ENCODE measurements at places on chromosomes 4 and X. TPM values are rescaled to one million over a fixed set of nuclear protein-coding genes. Genes with fewer than 3 reads are reported as not detected.

DNA sequence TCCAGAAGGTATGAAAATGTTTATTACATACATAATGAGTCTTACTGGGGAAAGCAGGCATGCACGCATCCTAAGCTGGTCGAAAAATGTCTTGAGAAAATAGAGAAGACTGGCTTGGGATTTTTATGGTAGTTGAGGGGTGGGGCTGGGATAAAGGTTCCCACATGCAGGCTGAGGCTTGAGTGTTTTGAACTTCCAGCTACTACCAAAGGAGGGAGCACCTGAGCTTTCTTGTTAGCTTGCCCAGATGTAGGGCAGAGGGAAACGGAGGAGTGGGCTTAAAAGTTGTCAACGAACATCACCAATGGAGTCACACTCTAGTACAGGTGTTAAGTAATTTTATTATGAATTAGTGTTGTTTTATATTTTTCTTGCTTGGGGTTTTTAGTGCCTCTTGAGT is 39.6 kb upstream of the SRPX start:
- no peak for DNase-seq

DNA sequence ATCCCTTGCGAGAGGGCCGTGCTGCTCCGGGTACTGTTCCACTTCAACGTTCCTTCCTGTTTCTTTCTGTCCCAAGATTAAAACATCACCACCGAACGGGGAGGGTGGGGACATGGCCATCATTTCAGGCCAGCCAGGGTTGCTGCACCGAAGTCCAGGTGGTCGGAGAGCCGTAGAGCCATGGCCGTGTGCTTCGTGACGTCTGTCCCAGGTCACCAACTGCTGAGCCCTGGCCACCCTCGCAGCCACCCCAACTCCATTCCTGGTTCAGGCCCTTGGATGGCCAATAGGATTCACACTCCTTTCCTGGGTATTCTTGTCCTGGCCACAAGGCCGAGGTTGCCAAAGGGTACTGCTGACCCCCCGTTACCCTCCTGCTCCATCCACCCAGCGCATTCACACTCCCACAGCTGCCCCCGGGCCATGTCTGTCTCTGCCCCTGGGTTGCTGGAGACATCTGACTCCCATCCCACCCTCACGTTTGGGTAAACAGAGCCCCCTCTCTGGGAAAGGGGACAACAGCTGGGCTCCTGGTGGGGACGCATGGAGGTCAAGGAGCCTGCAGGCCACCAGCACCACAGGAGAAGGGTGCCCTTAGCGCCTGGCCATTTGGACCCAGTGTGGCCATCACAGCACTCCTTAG is 103.2 kb downstream of the HMX1 start:
- no peak for DNase-seq

The SSX4B gene
- polyA plus RNA-seq, result not detected

DNA sequence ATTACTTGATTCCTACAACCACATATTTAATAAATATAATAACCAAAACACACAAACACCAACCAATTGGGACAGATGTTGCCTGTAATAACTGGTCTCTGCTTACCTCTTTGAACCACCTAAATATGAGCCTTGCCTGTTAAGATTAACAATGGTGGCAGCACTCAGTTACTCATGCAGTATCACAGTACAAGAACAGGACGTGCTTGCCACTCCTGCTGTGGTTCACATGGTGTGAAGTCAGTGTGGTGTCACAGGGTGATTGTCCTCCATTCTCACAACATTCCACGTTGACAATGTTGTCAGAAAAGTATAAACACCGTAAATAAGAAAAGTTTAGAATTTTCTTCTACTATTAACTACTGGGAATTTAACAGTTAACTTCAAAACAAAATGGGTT is 365.0 kb downstream of the PPP3CA start:
- no peak for DNase-seq

Measured in naive thymus-derived CD8-positive, alpha-beta T cell (primary cell).